ENCODE measurements at places on chromosomes 11 and 22.

DNA sequence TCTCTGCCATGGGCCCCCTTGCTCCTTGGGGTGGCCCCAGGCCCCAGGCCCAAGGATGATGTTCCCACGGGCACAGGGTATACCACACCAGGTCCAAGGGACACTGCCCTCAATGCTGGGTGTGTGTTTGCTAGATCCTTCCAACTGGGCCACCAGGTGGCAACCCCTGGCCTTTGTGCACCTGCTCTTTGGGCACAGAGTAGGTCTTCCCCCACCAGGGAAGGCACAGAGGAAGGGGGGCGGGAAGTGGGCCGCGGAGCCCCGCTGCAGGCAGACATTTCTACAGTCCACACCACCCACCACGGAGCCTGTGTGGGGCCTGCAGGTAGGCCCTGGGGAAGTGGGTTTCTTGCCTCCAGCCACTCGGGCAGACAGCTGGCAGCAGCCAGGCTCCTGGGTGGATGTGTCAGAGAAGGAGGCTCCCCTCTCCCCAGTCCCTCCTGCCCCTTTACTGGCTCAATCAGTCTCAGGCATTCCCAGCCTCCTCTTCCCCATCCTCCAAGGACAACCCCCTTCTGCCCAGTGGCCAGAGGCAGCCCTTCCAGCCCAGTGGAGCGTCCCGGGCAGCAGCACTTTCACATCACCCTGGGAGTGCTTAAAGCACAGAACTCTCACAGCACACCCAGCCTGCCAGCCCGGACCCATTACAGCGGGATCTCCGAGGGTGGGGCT, 21.6 kb downstream of the MAFF start:
- ATAC-seq: no peak

DNA sequence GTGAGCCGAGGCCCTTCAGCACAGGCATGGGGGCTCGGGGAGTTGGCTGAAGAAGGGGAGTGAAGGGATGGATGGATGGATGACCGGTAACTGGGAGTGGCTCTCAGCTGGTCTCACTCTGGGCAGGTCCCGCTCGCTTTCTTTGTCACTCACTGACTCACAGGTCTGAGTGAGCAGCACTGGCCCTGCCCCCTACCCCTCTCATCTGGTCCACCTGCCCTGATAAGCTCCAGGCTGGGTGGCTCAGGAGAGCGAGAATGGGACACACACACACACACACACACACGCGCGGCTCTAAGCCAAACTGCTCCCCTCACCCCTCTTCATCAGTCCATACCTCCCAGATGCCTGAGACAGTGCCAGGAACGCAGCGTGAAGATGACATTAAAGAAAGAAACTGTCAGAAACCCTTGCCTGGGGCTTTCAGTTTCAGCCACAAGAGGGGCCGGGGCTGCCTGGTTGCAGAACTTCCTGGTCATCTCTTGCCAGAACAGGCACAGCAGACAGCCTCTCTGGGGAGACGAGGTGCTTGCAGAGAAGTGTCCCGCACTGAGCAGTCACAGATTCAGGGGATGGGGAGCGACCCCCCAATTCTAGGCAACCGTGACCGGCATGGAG, 16.5 kb upstream of the SHISAL1 start:
- ATAC-seq: peak; percentile 78

- no peak for ATAC-seq
Measured at GRCh38 chr11:91243630-91244029, 981.0 kb upstream of the FAT3 start.

DNA sequence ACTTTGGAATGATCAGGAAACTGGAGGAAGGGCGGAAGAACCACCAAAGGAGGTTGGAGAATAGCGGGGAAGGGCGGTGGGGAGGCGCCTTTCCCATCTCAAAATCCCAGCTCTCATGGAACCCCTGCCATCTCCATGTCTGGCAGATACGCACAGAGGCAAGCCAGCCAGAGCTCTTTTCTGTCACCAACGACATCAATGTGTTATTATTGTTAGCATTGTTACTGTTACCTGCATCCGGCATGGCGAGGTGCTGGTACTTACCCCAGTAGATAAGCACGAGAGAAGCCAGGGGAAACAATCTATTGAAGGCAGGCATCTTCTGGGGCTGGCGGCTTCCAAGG, 969 bp downstream of the SCN3B start:
- ATAC-seq: no peak

DNA sequence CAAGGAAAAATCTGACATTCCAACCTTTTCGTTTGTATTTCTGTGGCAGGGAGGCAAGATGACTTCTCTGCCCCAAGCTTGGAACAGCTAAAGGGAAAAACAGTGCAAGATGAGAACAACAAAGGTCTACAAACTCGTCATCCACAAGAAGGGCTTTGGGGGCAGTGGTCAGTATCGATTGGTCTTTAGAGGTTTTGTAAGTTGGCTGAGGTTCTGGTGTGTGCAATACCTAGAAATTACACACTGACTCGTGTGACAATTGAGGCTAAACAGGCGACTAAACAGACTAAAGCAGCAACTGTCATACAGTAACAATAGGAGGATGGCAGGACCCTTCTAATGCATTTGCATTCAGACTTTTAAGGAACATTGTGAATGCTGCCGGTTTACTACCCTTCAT, 994 bp downstream of the DEPDC5 start:
- ATAC-seq: no peak

DNA sequence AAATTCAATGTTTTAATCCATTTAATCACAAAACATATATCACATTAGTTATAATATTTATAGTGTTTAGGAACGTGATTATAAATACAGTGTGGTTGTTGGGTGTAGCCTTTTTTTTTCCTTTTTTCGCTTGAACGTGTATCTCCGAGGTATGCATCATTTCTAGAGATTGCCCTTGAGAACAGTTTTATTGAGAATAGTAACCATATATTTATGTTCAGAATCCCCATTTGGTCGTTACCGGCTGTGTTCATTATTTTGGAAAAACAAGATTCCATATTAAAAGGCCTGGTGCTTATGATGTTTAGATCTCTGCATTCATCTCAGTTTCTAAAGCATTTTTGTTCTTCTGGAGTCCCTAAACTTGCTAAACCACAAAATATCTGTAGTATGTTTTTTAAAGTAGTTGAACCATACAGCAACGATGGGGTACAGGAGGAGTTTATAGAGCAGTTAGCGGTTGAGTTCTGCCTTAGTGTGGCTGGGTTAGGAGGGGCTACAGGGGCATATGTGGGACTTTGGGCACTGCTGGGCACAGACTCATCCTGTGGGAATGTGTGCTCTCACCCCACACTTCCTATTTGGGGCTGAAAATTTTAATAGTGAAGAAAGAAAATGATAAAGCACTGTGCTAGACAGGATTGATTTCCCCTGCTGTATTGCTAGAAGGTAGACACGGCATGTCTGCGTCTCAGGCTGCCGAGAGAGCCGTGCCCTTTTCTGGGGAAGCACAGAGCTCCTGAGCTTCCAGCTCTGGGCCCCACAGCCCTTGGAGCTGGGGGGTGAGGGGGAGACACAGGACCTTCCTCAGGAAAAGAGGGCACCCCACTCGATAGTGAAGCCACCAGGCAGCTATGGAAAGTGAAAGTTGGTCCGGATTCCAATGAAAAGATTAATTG, 81.5 kb upstream of the PPARA start:
- no peak for ATAC-seq

GRCh38 chr11:47415949-47416472, 7.6 kb downstream of the SLC39A13 start:
- no peak for ATAC-seq
